ENCODE measurements at places on chromosomes 13 and 19. TPM values are rescaled to one million over a fixed set of nuclear protein-coding genes. Genes with fewer than 3 reads are reported as not detected.

DNA sequence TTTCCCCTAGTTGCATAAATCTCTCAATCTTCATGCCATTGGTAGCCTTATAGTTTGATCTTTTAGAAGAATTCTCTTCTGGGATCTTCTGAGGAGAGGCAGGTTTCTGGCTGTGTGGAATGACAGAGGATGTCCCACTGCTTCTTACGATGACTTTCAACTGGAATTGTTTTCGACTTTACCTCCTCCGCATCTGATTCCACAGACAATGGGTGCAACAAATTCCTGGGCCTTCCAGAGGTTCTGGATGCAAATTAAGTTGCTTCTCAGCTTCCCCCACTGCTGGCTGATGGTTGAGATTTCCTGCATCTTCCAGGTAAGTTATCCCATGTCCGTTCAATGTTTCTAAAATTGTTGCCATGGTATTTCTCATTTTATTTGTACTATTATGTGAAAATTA, 142.3 kb upstream of the TSC22D1 start:
- ATAC-seq: no peak

- ATAC-seq: no peak
Observed at GRCh38 chr19:30634131-30634830, 262.1 kb downstream of the ZNF536 start.

- no peak for ATAC-seq
Observed at GRCh38 chr13:110600261-110600819, 15.0 kb upstream of the NAXD start.

GRCh38 chr13:110137680-110138009, 169.3 kb downstream of the COL4A1 start:
- ATAC-seq: peak; percentile 38

DNA sequence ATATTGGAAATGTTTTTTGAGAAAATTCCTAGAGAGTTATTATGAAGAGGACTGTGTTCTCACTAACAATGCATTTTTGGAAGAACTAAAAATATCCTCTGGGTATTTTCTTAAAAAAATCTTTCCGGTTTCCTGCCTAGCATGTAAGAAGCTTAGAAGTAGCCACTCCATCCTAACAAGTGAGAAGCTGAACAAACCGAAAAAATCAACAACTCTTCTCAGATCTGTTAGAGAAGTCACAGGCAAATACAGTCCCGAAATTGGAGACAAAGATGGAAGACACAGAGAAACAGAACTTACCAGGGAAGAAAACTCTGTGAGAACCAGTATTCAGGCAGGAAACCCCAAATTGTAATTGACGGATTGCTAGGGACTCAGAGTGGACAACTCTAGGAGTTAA, 173.0 kb downstream of the KLF12 start:
- ATAC-seq: no peak

- ATAC-seq: no peak
Observed at GRCh38 chr19:23118400-23118799, 1.6 kb downstream of the ZNF730 start.

DNA sequence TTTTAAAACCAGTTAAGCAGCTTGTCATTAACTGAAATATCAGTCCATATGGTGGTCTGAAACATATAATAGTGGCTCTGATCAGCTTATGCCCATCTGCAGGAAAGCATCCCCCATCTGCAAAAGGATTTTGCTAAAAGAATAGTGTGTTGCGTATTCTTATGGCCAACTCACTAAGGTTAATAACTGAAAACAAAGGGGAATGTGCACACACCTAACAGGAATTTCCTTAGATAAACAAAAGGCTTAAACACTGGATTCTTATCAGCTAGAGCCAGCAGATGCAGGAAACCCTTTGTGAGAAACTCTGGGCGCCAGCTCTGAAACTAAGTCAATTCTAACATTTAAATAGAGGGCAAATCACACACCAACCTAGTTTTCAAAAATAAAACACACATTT, 22.1 kb downstream of the VPS36 start:
- no peak for ATAC-seq

GRCh38 chr19:10774893-10775292, 57.0 kb downstream of the DNM2 start:
- no peak for ATAC-seq

DNA sequence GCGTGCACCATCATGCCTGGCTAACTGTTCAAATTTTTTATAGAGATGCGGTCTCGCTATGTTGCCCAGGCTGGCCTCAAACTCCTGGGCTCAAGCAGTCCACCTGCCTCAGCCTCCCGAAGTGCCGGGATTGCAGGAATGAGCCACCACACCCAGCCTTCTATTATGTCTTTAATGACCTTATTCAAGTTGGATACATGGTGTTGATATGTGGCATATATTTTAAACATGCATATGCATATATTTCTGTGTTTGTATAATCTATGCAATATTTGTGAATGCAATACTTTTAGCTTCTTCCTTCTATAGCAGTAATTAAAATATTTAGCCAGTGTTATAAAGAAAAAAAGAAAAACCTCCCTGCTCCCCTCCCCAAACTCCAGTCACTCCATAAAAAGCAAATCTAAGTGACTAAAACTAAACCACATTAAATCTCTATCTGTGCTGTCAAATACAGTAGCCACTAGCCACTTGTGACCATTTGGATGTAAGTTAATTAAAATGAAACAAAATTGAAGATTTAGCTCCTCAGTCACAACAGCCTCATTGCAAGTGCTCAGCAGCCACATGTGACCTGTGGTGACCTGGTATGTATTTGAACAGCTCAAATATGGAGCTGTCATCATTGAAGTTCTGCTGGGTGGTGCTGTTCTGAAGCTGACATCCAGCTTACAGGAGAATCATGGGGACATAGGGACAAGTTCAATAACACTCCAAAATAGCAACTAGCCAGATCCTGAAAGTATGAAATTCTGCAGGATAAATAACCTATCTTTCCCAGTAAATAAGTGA, 27.4 kb downstream of the FCGBP start:
- ATAC-seq: no peak

GRCh38 chr19:10637894-10638293, 12.5 kb downstream of the SLC44A2 start:
- no peak for ATAC-seq

- no peak for ATAC-seq
Observed at GRCh38 chr19:54266133-54266532, 9.1 kb upstream of the LILRB5 start.

DNA sequence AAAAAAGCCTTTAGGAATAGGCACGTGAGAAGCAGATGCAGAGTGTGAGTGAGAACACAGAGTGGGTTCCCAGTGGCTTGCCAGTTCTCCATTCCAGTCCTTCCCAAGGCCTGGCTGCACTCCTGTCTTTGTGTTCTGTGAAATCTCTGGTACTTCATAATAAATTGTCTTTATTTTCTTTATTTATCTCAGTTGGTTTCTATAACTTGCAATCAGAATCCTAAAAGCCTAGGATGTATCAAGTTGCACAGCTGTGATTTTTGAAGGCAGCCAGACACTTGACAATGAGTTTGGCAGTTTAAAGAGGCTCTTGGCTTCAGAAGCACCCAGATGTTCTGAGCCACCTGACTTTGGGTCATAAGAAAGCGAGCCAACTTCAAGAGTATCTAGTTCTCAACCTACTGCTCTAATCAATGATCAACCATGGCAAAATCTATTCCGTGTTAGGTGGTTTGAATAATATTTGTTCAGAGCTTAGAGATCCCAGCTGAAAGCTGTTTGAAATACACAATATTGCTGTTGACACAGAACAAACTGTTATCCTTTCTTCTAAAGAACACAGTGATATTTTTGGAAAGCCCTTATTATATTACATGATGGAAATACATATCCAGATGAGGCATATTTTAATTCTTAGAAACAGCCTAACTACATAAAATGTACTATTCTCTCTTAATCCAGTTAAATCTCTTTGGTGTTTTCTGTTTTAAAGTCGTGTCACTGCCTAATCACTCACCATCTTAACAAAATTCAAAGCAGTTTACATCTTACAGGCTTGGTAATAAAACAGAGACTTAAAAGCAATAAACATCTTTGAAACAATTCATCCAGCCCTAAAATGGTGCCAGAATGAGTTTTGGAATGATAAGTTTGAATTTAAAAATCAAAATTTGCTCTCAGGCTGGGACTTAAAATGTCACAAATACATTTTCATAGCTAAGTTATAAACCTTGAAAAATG, 483.0 kb upstream of the NBEA start:
- peak; percentile 50 for ATAC-seq

DNA sequence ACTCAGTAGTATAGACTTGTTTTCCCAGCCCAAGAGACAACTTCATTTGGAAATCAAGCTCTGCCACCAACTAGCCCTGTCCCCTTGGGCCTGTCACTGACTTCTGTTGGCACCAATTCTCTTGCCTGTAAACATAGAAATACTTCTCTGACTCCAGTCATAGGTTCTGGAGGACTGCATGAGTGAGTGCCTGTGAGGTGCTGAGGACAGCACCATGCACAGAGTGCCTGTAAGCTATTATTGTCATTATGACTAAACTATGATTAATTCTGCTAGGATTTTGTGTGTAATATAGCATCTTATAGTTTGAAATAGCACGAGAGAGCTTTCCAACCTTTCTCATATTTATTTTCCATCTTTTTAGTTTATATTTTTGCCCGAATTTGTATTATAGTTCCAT, 247.9 kb downstream of the MYO16 start:
- no peak for ATAC-seq

DNA sequence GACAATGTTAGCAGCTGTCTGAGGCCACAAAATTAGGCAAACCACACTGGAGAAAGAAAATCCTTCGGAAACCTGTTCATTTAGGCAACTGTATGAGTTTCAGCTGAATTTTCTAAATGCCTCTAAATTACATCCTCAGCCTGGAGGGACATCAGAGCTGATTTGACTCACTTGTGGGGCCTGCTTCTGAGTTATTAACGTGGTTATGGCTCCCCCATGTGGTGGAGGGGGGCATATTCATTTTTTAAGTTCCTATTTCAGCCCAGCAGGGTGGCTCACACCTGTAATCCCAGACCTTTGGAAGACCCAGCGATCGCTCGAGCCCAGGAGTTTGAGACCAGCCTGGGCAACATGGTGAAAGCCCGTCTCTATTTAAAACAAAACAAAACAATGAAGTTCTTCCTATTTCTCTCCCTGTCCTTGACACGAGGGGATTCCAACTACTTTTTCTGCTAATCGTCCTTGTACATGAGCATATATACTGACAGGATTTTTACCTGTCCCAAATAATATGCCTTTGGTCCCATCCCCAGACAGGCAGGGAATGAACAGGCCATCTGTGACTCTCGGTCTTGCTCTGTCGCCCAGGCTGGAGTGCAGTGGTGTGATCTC, 31.5 kb upstream of the HIF3A start:
- peak; percentile 71 for ATAC-seq

GRCh38 chr19:21586311-21587116, 81.1 kb downstream of the ZNF429 start:
- peak; percentile 60 for ATAC-seq

DNA sequence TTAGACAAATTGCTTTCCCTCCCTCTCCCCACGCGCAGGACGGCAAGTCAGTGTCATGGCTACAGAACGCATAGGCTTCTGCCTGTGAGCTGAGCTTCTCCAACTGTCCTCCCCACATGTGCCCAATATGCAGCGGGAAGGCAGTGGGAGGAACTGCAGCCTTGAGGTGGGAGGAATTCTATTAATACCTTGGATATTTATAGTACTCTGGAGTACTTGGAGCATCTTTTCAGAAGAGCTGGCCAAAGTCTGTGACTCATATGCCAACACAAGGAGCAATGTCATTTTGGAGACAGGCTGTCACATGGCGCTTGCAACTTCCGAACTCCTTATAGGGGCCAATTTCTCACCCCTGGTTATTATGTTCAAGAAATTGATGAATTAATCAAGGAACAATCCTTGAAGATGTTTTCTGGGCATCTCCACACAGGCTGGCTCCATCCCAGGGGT, 245.0 kb upstream of the SERP2 start:
- ATAC-seq: peak; percentile 85

- ATAC-seq: no peak
Observed at GRCh38 chr19:23310729-23311211, 60.6 kb upstream of the ZNF724 start.

GRCh38 chr13:112648101-112648500, 41.7 kb upstream of the ATP11A start:
- ATAC-seq: no peak

The ADGRE3 gene
- not detected for total RNA-seq

The LGI4 gene
- total RNA-seq: 31.8 TPM

The ZNF548 gene
- 18.9 TPM for total RNA-seq

The ATXN8OS gene
- not detected for total RNA-seq

The CRLF1 gene
- total RNA-seq: 42.1 TPM

The KANK3 gene
- 22.3 TPM for total RNA-seq

The ZNF540 gene
- 2.0 TPM for total RNA-seq

All from gastroesophageal sphincter (tissue), 4 donors.